NCI-H1417 treated with DMSO at 0.1 percent for 48 hours (cell line): ENCODE measurements at places on chromosomes 7 and 10.

GRCh38 chr7:114345494-114345893 is 69.1 kb upstream of the FOXP2 start:
- no peak for DNase-seq

DNA sequence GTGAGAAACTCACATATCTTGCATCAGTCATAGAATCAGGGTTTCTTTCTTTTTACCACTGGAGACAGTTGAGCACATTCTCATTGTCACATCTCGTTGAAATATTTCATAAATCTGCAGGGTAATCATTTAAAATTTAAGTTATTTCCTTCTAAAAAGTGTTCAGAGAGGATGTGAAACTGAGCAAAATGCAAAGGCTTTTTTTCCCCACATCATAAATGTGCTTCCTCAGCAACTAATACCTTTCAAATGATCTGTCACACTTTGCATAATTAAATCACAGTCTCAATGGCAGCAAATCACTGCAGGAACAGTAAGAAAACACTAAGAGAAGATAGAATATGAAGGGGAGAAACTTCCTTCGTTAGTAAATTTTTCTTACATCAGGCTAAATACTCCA is 187.5 kb downstream of the EVX1 start:
- DNase-seq, result no peak

DNA sequence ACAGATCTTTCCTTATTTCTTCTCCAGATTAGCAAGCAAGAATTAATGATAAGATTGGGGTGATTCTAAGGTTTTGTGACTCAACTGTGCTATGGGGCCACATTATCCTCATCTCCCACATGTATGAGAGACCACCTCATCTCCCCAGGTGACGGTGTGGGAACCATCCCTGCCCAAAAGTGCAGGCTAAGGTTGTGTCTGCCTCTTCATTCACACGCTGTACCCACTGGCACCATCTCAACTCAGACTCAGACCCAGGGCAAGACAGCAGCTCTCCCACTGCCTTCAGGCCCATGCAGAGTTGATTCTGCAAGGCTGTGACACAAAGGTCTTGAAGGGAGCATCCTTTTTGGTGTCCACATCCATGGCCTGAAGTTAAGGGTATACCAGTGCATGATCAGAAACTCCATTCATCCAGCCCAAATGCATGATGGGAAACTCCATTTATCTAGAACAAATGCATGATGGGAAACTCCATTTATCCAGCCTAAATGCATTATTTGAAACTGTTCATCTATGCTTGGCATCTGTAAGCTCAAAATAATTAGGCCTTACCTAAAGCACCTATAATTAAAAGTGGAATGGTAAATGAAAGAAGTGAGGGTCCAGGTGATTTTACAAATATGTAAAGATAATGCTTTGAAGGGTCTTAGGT is 99.4 kb downstream of the TCERG1L start:
- DNase-seq, result no peak

DNA sequence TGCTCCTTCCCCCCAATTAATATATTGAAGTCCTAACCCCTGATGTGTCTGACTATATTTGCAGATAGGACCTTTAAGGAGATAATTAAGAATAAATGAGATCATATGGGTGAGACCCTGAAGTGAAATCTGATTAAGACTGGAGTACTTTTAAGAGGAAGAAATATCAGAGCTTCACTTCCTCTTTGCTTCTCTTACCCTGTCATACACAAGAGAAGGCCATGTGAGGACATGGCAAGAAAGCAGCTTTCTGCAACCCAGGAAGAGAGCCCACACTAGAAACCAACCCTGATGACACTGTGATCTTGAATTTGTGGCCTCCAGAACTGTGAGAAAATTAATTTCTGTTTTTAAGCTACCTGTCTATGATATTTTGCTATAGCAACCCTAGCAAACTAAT is 44.2 kb downstream of the JMJD1C start:
- DNase-seq, result no peak

DNA sequence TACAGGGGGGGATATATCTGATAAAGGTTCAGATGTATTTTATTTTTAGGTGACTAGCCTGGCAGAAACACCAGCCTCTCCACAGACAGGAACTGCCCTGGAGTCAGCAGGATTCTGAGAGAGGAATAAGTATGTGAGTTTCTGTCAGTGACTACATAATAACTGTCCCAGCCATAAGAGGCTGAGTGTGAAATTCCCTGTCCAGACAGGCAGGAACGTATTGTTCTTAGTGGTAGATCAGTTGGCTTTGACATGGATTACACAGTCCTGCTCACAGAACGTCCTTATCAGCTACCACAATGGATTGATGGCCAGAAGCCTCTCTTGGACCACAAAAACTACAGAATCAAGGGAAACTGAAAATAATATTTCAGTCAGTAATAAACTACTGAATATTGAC is 709.8 kb downstream of the PCDH15 start:
- no peak for DNase-seq

DNA sequence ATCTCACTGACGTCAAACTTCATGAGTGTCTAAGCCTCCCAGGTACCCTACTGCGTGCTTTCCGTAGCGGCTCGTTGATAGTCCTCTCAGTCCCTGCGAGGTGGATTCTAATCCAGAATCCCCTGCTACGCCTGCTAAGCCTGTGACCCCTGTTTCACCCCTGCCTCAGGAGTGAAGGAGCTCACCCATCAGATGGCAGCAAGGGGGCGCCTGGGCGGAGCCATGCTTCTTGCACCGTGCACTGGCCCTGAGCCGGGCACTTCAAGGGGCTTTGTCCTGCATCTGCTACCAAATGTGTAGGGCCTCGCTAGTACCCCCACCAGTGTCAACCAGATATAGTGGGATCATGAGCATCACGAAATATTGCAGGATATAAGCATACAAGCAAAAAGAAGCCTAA is 918 bp upstream of the STRA8 start:
- no peak for DNase-seq

GRCh38 chr7:46653848-46654247 is 732.8 kb upstream of the IGFBP3 start:
- no peak for DNase-seq
